ENCODE measurements at places on chromosomes 4 and X.

- DNase-seq = no peak
Measured at GRCh38 chrX:114985967-114986592, 31.3 kb downstream of the IL13RA2 start.

DNA sequence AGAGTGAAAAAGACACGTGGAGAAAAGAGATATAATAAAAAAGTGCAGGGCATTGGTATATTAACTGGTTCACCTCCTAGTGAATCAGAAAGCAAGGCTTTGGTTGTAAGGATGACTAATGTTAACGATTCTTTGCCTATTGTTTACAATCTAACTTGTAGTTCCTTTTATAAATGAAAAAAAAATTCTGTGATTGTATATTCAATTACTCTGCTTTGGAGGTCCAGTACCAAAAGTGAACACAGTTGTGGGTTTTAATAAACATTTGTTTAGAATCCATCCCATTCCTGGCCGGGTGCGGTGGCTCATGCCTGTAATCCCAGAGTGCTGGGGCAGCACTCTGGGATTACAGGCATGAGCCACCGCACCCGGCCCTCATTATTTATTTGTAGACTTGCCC, 36.9 kb upstream of the PRSS12 start:
- DNase-seq = no peak

- DNase-seq = no peak
Measured at GRCh38 chrX:80237072-80237471, 183.2 kb upstream of the TENT5D start.

DNA sequence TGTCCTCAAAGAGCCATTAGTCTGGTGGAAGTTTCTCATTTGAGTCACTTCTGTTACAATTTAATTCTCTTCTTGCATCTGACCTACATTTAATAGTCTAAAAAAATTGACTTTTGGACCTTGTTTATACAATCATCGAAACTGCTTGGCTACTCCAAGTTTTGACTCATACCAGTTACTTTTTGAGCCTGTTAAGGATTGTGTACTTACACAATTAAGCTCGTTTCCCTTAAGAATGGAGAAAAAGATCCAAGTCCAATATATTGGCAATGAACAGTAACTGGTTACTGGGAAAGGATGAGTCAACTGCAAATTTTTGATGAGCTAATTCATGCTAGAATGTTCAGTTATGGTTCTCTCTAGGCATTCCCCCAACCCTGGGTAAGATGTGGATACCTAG, 58.2 kb downstream of the DCX start:
- no peak for DNase-seq

All from right kidney (tissue), 9 donors.